ENCODE measurements at places on chromosomes 1 and 21.

GRCh38 chr1:85550784-85551516 is 29.6 kb upstream of the CCN1 start:
- DNase-seq = no peak

DNA sequence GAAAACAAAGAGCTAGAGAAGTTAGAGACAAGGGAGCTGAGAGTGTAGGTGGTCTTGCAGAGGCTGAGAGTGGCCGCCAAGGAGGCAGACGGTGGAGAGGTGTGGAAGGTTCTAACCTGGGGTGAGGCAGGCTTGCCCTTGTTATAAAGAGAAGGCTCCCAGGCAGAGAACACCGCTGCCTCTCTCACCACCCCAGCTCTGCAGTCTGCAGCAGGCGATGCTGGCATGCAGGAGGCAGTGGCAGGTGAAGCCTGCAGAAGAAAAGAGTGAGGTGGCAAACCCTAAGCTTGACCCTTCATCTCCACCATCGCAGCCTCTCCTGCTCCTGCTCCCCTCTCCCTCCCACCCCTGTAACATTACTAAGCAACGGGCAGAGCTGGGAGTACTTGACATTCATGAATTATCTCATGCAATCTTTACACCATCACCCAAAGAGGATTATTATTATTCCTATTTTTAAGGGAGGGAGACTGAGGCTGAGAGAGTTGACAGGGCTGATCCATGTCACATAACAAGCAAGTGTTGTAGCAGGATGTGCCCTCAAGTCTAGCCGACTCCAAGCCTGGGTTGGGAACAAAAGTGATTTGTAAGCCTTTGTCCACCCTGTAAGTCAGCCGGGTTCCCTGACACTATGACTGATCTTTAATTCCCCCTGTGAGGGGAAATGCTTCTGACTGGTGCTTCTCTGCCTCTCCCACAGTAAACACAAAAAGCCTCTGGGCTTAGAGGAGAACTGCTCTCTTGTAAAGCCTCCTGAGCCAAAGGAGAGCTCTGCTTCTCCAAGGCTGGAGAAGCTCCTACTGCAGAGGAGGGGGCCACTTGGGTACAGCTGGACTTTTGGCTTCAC is 36.1 kb downstream of the KANK4 start:
- no peak for DNase-seq

- DNase-seq = no peak
Measured at GRCh38 chr1:181170194-181170593, 81.7 kb downstream of the IER5 start.

GRCh38 chr1:165562571-165562970 is 18.8 kb downstream of the LRRC52 start:
- DNase-seq = no peak

DNA sequence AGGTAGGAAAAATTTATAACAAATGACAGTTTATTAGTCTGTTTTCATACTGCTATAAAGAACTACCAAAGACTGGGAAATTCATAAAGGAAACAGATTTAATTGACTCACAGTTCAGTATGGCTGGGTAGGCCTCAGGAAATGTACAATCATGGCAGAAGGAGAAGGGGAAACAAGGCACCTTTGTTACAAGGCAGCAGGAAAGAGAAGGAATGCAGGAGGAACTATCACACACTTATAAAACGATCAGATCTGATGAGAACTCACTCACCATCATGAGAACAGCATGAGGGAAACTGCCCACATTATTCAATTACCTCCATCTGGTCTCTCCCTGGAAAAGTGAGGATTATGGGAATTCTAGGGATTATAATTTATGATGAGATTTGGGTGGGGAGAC is 61.3 kb downstream of the ASB17 start:
- no peak for DNase-seq

DNA sequence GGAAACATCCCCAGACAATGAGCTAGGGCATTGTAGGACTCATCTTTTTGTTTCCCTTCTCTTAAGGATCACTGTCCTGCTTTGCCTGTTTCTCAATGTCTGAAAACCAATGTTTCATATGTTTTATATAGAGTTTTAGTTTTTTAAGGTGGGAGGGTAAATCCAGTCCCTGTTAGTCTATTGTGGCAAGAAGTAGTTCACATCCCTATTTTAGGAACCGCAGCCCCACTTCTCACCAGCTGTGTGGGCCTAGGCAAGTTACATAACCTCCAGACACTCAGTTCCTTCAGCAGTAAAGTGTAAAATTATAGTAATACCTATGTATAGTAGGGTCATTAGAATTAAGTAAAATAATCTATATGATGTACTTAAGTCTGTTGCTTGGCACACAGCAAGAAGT is 105.8 kb upstream of the WLS start:
- no peak for DNase-seq

- DNase-seq = no peak
Measured at GRCh38 chr1:94679332-94680038, 137.9 kb upstream of the F3 start.

DNA sequence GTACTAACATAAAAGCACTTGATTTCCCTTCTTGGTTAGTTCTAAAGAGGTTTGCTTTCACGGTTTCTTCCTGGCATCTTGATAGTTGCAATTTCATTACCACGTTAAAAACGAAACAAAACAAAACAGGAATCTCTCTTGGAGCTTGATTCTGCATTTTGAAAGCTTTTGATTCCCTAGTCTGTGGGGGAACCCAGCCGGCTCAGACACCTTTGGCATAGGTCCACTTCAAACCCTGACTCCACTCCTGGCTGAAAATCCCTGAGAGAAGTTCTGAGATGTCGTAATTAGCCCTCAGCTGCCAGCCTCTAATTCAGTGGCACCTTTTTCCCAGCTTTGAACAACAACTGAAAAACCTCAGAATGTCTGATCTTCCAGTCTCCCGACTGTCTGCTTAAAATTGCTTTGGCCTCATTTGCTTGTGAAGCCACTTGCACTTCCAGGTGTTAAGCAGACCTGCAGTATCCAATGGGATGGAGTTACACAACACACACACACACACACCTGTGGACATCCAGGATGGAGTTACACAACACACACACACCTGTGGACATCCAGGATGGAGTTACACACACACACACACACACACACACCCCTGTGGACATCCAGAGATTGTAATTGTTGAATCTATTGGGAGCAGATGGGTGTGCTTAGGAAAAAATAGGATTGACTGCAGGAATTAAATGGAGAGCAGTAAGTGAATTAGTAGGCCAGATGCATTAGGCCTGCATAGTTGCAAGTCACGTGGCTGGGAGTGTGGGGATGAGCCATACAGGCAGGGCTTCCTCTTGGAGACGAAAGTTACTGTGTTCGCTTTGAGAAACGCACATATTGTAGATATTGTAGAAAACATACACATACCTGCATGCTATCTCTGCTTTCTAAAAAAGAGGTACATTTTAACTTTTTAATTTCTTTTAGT is 285.6 kb upstream of the FMN2 start:
- no peak for DNase-seq

DNA sequence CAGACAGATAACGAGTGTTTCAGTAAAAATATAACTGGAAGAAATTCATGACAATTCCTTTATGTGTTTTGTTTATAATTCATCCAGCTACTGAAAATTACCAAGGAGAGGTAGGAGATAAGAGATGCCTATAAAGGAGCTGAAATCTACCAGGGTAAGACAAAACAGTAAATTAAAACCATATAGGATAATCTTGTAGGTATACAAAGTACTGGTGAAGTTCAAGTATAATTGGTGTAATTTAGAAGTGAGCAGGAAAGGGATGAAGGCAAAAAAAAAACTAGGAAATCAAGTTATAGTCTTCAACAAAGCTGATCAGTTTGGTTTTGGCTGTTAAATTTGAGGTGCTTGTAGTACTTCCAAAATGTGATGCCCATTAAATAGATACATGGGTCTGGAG is 1.2 kb upstream of the WARS2 start:
- no peak for DNase-seq

DNA sequence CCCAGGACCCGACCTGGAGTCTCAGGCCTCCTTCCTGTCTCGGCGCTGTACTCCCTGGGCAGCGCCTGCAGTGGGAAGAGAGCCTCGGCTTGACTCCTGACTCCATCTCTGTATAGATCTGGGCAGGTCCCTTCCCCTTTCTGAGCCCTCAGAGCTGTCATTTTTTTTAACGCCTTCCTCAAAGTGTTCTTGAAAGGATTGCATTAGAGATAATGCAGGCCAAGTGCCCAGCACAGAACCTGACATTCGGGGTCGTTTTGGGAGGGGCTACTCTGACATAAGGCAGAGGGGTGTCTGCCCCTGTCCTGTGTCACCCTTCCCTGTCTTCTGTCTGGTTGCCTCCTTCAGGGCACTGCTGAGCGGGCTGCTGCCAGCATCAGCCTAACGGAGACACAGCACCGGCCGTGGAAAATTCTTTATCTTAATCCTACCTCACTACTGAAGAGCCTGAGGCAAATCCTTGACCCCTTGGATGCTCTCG is 271.6 kb downstream of the TRABD2B start:
- DNase-seq = no peak

DNA sequence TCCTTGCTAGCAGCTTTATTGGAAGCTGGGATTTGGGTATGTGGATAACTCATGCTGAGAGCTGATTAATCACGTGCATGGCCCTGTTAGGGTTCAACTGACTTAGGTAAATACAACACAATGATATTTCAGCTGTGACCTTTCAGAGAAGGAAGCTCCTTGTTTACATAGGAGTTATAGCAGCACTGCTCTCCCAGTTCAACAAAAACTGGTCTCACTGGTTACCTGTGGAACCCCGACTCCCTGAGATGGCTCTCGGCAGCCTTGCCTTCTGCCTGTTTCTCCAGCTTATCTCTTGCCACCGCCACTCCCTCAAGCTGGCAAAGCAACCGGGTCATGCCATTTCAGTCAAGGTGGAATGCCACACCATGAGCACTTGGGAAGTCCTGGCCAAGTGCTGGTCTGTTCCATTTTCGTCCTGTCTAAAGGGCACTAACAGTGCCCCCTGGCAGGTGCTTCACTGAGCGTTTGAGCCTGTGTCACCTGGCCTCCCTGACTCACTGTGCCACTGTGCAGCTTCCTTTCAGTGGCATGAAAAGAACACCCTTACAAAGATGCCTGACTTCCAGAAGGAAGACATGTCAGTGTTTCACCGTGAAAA is 31.6 kb downstream of the DOP1B start:
- no peak for DNase-seq

DNA sequence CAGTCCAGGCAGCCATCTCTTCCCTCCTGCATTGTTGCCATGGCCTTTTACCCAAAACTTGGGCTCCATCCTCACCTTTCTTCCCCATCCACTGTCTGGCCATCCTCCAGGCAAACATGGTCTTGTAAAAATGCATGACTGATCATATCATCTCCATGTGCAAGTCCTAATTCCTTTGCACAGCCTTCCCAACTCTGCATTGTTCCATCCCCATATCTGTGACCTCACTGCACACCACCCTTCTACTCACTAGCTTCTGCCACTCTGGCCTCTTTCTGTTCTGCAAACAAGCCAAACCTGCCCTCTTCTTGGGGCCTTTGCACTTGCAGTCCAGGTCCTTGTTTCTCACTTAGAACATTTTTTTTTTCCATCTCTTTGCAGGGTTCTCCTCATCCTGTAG is 230.1 kb upstream of the GJB5 start:
- no peak for DNase-seq

DNA sequence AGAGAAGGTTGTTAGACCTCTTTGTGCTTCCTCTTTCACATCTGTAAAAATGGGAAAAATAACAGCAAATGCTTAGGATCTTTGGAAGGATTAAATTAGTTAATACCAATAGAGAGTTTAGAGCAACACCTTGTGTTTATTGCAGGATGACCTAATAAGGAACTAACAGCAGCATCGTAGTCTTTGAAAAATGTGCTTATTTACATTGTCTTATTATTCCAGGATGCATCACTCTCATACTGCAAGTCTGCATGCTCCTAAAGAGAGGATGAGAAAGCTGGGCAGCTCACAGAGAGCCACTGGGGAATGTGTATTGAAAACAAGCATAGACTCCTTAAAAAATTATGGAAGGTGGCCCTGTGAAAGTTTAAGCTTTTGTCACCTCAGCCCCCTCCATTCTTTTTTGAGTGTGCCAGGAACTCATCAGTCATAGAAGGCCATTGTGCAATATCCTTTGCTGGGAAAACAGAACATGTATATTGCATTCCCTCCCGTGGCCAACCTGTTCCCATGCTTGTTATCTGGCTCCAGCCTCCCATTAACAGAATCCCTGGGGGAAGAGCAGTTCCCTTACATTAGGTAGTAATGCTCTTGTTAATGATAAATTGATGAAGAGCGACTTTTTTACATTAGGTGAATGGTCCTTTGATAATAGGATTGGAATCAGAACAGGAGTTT is 180.7 kb downstream of the ZNF326 start:
- DNase-seq = no peak

- DNase-seq = no peak
Measured at GRCh38 chr1:114082304-114082630, 71.4 kb downstream of the SYT6 start.
